Caco-2 (cell line): ENCODE measurements at places on chromosomes 13 and 19. TPM values are rescaled to one million over a fixed set of nuclear protein-coding genes. Genes with fewer than 3 reads are reported as not detected.

DNA sequence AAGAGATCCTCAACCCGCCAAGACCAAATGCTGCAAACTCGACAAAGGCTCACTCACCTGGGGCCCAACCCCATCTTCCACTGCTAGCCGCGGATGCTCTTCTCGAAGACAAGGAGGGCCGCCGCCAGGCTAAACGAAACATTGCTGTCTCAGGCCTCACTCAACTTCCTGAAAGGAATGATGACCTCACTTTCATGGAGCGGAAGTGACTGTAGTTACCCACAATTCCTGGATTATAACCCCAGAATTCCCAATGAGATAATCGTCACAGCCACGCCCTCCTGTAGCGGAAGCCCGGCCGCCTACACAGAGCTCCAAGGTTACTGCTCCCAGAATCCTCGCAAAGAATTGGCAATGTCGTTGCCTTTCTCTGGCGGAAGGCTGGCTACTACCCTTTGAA lies 10.5 kb upstream of the ZNF112 start:
- H3K27me3 ChIP-seq = no peaks in the 10 kb centered on the region
- no peaks in the 10 kb centered on the region for H3K36me3 ChIP-seq
- H3K4me3 ChIP-seq = no peak overlapping the region
- no peak overlapping the region for H3K27ac ChIP-seq

GRCh38 chr13:40151673-40152072 lies 496.2 kb downstream of the COG6 start:
- H3K36me3 ChIP-seq = no peaks in the 10 kb centered on the region
- H3K4me3 ChIP-seq = no peak overlapping the region
- H3K4me1 ChIP-seq = 0 out of 2 replicates have a peak, but pooled peaks cover 8% of the 10 kb centered on the region
- no peaks in the 10 kb centered on the region for H3K27me3 ChIP-seq
- DNase-seq = peak; percentile 33

Gene ZNF98
- not detected in 2 replicates for total RNA-seq

DNA sequence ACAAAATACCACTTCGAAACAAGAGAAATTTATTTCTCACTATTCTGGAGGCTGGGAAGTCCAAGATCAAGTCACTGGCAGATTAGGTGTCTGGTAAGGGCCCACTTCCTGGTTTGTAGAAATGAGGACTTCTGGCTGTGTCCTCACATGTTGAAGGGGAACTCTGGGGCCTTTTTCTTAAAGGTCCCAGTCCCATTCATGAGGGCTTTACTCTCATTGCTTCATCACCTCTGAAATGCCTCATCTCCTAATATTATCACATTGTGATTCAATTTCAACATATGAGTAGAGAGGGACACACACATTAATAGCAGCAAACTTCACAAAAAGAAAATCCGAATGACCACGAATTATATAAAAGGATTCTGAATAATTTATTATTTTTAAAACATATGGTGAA lies 21.6 kb upstream of the SIGLEC14 start:
- H3K4me1 ChIP-seq = no peaks in the 10 kb centered on the region
- no peaks in the 10 kb centered on the region for H3K36me3 ChIP-seq
- H3K27me3 ChIP-seq = no peaks in the 10 kb centered on the region
- no peak for DNase-seq
- no peak overlapping the region for H3K27ac ChIP-seq
- H3K4me3 ChIP-seq = no peak overlapping the region

DNA sequence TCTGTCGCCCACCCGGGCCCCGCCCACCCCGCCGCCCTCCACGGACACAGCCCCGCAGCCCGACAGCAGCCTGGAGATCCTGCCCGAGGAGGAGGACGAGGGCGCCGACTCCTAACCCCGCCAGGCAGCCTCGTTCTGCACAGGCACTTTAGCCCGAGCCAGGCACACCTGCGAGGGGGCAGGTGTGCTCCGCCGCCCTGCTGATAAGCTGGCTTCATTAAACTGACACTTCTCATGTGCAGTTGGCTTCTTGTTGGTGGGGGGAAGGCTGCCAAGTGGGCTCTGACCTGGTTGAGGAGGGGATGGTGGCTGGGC lies 8.2 kb downstream of the IL4I1 start:
- DNase-seq = no peak
- H3K4me3 ChIP-seq = no peak overlapping the region
- H3K27ac ChIP-seq = no peak overlapping the region
- no peaks in the 10 kb centered on the region for H3K27me3 ChIP-seq
- H3K4me1 ChIP-seq = peaks cover 12% of the 10 kb centered on the region
- no peaks in the 10 kb centered on the region; the same call in 1 of the 2 replicates for H3K36me3 ChIP-seq

GRCh38 chr19:29415507-29415906 lies 110.3 kb upstream of the VSTM2B start:
- no peak overlapping the region for H3K4me3 ChIP-seq
- no peaks in the 10 kb centered on the region for H3K4me1 ChIP-seq
- no peaks in the 10 kb centered on the region for H3K27me3 ChIP-seq
- no peak overlapping the region for H3K27ac ChIP-seq
- DNase-seq = no peak

DNA sequence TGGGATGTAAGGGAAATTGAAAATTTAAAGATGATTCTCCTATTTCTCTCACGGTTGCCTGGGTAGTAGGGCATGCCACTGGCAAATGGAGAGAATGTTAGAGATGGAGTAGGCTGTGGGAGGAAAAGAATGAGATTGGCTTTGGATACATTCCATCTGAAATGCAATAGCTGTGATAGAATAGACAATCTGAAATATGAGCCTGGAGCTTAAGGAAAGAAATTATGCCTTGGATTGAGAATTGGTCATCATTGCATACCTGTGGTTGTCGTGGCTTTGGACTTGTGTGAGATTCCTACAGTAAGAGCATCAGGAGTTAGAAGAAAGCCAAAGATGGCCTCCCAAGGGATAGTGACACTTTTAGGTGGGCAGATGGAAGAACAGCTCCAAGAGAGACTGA lies 305.1 kb upstream of the SLC10A2 start:
- no peaks in the 10 kb centered on the region for H3K27me3 ChIP-seq
- no peaks in the 10 kb centered on the region for H3K36me3 ChIP-seq
- H3K27ac ChIP-seq = no peak overlapping the region
- no peak for DNase-seq

DNA sequence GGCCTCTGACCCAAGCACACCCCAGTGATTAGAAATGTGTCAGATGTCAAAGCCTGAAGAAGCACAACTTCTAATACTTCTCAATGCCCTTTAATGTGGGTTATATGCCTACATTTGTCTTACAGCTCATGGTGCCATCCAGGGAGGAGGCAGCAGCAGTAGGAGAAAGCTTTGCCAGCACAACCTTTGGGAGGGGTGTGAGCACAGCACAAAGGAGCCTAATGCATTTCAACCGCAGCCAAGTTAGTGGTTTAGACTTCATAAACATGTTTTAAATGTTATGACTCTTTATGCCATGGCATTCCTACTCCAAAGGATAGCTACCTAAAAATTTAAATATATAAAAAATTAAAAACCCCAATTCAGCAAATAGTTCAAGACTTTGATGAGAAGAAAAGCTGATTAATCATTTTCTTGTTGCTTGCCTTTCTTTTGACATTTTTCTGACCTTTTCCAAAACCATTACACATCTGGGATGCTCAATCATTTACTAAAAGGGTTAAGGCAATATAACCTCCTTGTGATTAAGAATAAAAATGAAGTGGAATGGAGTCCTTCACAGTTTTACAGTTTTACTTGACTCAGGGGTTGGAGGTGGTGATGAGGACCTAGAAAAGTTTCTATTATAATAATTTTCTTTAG lies 142.7 kb downstream of the DLEU7 start:
- H3K36me3 ChIP-seq = no peaks in the 10 kb centered on the region

GRCh38 chr19:11754663-11755062 lies 12.1 kb upstream of the ZNF441 start:
- H3K4me3 ChIP-seq = no peak overlapping the region
- no peaks in the 10 kb centered on the region for H3K4me1 ChIP-seq
- H3K27me3 ChIP-seq = no peaks in the 10 kb centered on the region
- DNase-seq = no peak

Gene ZNF682
- 1.8 and 2.5 TPM in 2 replicates for total RNA-seq

Gene COL4A1
- 4.5 and 4.8 TPM in 2 replicates for total RNA-seq

GRCh38 chr13:97938706-97939475 lies 14.6 kb upstream of the IPO5 start:
- H3K4me3 ChIP-seq = no peak overlapping the region
- H3K4me1 ChIP-seq = no peaks in the 10 kb centered on the region
- H3K27me3 ChIP-seq = no peaks in the 10 kb centered on the region
- H3K27ac ChIP-seq = no peak overlapping the region
- DNase-seq = no peak
